Liver (tissue), 10 donors: ENCODE measurements at places on chromosomes 13 and 19. TPM values are rescaled to one million over a fixed set of nuclear protein-coding genes. Genes with fewer than 3 reads are reported as not detected.

The IGSF23 gene
- total RNA-seq, result 0.47 TPM

The FBXO27 gene
- 4.3 TPM for total RNA-seq

DNA sequence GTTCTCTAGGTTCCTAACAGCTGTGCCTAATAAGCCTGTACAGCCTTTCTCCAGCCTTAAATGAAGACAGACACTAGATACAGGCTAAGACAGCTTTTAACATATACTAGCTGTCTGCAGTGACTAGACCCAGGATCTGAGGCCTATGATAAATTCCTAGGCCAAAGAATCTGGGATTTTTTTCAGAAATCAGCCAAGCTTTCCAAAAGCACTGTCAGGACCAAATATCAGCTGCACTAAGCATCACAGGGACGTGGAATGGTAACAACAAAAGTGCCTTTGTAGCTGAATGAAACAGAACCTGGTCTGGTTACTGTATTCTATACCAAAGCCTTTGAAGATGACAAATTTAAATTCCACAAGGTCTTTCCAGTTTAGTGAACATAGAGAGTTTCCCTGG, 77.9 kb upstream of the DOCK9 start:
- no peaks in the 10 kb centered on the region for H3K27me3 ChIP-seq
- no peak overlapping the region for H3K27ac ChIP-seq
- no peak for DNase-seq
- H3K36me3 ChIP-seq, result no peaks in the 10 kb centered on the region

- H3K4me1 ChIP-seq, result no peaks in the 10 kb centered on the region
- no peak overlapping the region for H3K4me3 ChIP-seq
- no peak overlapping the region for H3K27ac ChIP-seq
Measured at GRCh38 chr19:6577476-6578125, 13.3 kb downstream of the CD70 start.

- peaks cover 2% of the 10 kb centered on the region for H3K36me3 ChIP-seq
- no peaks in the 10 kb centered on the region for H3K27me3 ChIP-seq
- no peaks in the 10 kb centered on the region for H3K4me1 ChIP-seq
- DNase-seq, result no peak
Measured at GRCh38 chr19:10736189-10736588, 18.3 kb downstream of the DNM2 start.
